ENCODE measurements at places on chromosomes 3 and 15.
A peak's percentile ranks its signal among the peaks of the same experiment; 100 is the strongest.

GRCh38 chr3:175304404-175304803, 445.3 kb downstream of the NAALADL2 start:
- DNase-seq, result no peak
- no peaks in the 10 kb centered on the region for H3K4me1 ChIP-seq
- H3K4me3 ChIP-seq, result no peak overlapping the region
- H3K27me3 ChIP-seq, result no peaks in the 10 kb centered on the region
- H3K36me3 ChIP-seq, result peaks cover 4% of the 10 kb centered on the region
- H3K27ac ChIP-seq, result no peak overlapping the region

DNA sequence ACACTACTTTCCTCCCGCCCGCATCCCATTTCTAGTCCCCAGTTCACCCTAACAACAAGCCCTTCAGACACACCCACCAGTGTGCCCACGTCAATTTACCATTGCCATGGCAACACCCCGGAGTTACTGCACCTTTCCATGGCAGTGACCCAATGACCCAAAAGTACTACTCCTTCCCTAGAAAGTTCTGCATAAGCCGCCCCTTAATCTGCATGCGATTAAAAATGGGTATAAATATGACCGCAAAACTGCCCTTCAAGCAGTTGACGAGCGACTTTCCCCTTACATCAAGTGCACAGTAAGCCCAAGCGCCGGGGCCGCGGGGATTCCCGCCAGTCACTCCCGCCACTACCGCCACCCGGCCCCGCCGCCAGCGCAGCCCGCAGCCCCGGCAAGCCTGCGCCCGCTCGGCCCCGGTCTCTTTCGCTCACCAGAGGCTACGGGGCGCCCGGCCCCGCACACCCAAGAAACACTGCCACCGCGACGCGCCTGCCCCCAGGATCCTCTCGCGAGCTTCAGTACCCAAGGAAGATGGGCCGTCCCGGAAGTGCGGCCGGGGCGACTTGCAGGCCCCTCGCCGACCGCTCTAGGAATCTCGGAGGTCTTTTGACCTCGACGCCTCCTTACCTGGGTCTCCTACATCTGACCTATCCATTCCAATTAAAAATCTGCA, 27.2 kb upstream of the ZNF502 start:
- no peaks in the 10 kb centered on the region for H3K27me3 ChIP-seq
- no peak overlapping the region for H3K27ac ChIP-seq
- DNase-seq, result peak; percentile 44
- H3K4me3 ChIP-seq, result peak overlapping the region; percentile 48
- H3K36me3 ChIP-seq, result peaks cover 3% of the 10 kb centered on the region

DNA sequence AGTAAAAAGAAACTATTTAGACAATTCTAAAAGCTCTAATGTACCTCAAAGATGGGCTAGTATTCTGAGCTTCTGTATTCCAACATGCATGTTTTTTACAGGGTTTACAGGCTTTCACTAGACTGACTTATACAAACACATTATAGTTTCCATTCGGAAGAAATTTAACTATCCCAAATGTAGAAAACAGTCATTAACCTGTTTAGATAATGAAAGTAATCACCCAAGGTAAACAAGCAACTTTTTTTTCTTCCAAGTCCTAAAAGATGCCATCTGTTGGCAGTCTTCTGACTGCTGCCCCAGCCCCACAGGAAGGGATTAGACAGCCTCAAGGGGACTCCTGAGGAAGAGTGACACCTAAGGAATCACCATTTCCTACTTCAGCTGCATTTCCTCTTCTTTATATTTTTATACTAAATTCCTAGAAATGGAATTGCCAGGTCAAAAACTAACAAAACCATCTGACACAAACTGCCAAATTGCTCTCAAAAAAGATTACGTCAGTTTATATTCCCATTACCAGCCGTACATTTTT, 25.5 kb downstream of the SIN3A start:
- no peaks in the 10 kb centered on the region for H3K4me1 ChIP-seq
- H3K4me3 ChIP-seq, result no peak overlapping the region
- H3K27me3 ChIP-seq, result no peaks in the 10 kb centered on the region
- no peak overlapping the region for H3K27ac ChIP-seq

DNA sequence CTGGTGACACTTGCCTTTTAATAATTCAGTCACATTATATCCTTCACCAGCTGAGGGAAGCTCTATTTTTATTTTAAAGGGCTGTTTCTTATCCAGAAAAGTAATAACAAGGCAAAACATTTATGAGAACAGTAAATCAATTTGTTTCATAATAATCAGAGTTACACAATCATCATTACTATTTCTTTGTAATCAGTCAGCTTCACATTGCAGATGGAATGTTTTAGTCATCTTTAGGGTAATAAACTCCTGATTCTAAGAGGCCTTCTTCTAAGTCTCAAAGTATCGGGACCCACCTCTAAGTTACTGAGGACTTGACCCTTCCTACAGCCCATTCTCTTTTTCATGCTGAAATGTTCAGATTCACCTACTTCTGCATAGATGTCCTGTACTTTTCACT, 298.3 kb upstream of the TGFBR2 start:
- peaks cover 2% of the 10 kb centered on the region for H3K36me3 ChIP-seq
- H3K27ac ChIP-seq, result no peak overlapping the region
- H3K27me3 ChIP-seq, result no peaks in the 10 kb centered on the region
- DNase-seq, result no peak

DNA sequence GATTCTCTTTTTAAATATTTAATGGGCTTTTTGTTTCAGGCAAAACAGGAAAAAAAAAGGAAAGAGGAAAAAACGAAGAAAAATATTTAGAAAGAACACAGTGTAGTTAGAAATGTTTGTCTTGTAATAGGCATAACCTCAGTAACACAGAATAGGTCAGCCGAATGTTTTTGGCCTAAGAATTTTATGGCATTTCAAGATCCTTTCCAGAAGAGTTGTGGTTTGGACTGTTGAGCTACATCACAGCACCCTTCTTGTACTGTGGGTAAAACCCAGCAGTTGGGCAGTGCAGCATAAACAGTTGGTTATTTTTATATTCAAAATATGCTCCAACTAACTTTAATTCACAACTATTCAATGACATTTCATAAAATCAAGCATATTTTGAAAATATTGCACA, 474.4 kb upstream of the AGTR1 start:
- no peak overlapping the region for H3K4me3 ChIP-seq
- no peaks in the 10 kb centered on the region for H3K4me1 ChIP-seq
- no peak for DNase-seq
- no peak overlapping the region for H3K27ac ChIP-seq
- H3K36me3 ChIP-seq, result no peaks in the 10 kb centered on the region

GRCh38 chr3:155382396-155383042, 89.0 kb upstream of the STRIT1 start:
- H3K27me3 ChIP-seq, result no peaks in the 10 kb centered on the region
- H3K4me1 ChIP-seq, result no peaks in the 10 kb centered on the region
- H3K36me3 ChIP-seq, result no peaks in the 10 kb centered on the region
- DNase-seq, result no peak
- no peak overlapping the region for H3K4me3 ChIP-seq

DNA sequence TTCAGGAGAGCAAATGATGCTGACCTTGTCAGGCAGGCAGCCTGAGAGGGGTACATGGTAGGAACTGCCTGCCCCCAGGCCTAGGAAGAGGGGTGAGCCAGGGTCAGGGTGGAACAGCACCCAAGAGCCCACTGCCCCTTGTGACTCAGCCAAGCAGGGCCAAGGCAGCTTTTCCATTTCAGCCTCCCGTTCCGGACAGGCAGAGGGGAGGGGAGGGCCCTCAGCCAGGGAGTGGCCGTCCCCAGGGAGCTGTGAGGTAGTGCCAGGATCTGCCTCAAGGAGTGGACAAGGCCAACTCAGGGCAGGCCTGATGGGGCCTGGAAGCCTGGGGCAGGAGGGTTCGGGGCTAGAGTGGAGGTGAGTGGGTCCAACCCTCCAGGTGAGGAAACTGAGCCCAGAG, 5.1 kb upstream of the ANKRD63 start:
- no peak overlapping the region for H3K27ac ChIP-seq
- H3K4me1 ChIP-seq, result no peaks in the 10 kb centered on the region
- H3K4me3 ChIP-seq, result no peak overlapping the region
- no peak for DNase-seq
- H3K27me3 ChIP-seq, result no peaks in the 10 kb centered on the region

DNA sequence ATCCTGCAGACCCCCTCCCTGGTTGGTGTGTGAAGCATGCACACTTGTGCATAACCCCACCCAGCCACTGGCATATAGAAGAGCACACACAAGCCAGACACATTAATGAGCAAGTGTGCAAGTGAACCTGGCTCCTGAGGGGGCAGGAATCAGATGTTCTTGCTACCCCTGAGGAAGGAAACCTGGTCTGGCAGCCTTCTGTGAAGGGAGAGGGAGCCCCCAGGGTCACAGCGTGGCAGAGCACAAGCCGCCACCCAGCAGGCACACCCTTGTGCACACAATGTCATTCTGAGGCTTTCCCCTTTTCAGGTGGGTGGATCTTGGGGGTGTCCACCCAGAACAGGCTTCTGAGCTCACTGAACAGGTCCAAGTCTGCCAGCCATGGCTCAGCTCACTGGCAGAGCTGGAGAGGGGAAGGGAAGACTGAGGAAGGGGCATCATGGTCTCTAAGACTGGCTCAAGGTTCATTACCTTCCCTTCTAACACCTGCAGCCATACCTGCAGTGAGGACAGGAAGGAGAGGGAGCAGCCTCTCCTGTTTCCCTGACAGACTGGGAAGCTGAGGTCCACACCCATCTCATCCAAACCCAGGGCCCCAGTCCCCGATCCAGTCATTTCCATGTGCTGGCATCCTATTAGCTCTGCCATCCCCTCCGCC, 31.6 kb upstream of the SEMA3F start:
- H3K27ac ChIP-seq, result no peak overlapping the region
- H3K27me3 ChIP-seq, result no peaks in the 10 kb centered on the region
- no peak for DNase-seq
- H3K36me3 ChIP-seq, result peaks cover 27% of the 10 kb centered on the region
- H3K4me3 ChIP-seq, result no peak overlapping the region

GRCh38 chr3:17372362-17373210, 369.8 kb downstream of the TBC1D5 start:
- H3K36me3 ChIP-seq, result peaks cover 10% of the 10 kb centered on the region
- H3K27me3 ChIP-seq, result no peaks in the 10 kb centered on the region
- no peak overlapping the region for H3K4me3 ChIP-seq
- H3K4me1 ChIP-seq, result no peaks in the 10 kb centered on the region
- no peak for DNase-seq

GRCh38 chr3:134126153-134126552, 96.4 kb upstream of the SLCO2A1 start:
- no peak for DNase-seq
- H3K27me3 ChIP-seq, result no peaks in the 10 kb centered on the region
- H3K36me3 ChIP-seq, result peaks cover 4% of the 10 kb centered on the region
- no peaks in the 10 kb centered on the region for H3K4me1 ChIP-seq
- H3K27ac ChIP-seq, result no peak overlapping the region
- no peak overlapping the region for H3K4me3 ChIP-seq

GRCh38 chr15:101217446-101217845, 34.4 kb downstream of the CHSY1 start:
- peaks cover 4% of the 10 kb centered on the region for H3K4me1 ChIP-seq
- H3K27me3 ChIP-seq, result no peaks in the 10 kb centered on the region
- no peak for DNase-seq
- H3K4me3 ChIP-seq, result no peak overlapping the region

DNA sequence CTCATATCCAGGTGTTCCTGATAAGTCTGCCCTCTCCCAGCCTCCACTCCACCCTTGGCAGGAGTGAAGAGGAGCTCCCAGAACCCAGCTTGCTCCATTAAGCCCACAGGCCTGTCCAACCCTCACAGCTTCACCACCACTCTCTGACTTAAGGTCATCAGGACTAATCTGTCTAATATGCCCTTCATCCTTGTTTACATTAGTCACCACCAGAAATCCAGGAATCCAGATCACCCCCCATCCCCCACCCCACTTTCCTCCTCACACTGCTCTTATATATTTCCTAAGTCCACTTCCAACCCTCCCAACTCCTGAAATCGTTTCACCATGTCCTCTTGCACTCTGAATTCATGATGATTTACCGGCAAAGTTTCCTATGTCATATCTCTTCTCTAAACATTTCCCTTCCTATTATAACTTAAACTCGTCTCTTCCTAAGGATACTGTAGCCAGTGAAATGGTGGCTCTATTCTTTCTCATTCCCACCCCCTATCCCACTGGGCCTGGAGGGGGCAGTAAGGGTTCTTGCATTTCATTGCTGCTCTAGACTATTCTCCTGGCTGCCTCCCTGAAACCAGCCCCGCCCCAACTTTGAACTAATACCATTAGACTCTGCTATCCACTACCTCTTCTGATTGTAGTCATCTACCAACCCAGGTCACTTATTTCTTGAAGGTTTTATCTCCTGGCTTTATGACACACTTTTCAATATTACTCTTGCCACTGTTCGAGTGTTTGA, 43.4 kb downstream of the PPP2R3A start:
- no peaks in the 10 kb centered on the region for H3K4me1 ChIP-seq
- H3K36me3 ChIP-seq, result no peaks in the 10 kb centered on the region
- DNase-seq, result no peak
- no peak overlapping the region for H3K4me3 ChIP-seq
- no peaks in the 10 kb centered on the region for H3K27me3 ChIP-seq
- H3K27ac ChIP-seq, result no peak overlapping the region

- no peak for DNase-seq
- peaks cover 25% of the 10 kb centered on the region for H3K27me3 ChIP-seq
- H3K4me1 ChIP-seq, result no peaks in the 10 kb centered on the region
- no peak overlapping the region for H3K27ac ChIP-seq
Measured at GRCh38 chr15:84082739-84083138, 152.8 kb upstream of the GOLGA6L4 start.

DNA sequence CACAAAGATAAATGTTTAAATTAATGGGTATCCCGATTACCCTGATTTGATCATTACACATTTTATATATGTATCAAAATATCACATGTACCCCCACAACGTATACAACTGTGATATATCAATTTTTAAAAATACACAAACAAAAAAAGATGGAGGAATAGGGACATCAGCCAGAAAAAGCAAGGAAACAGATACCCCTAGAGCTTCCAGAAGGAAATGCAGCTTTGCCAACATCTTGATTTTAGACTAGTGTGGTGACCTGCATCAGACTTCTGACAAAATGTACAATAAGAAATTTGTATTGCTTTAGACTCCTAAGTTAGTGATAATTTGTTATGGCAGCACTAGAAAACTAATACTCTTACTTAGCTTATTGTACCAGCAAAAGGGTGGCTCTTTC, 483.8 kb downstream of the TUSC7 start:
- no peak for DNase-seq
- H3K36me3 ChIP-seq, result no peaks in the 10 kb centered on the region
- H3K27me3 ChIP-seq, result no peaks in the 10 kb centered on the region
- no peak overlapping the region for H3K4me3 ChIP-seq
- no peak overlapping the region for H3K27ac ChIP-seq
